ENCODE measurements at places on chromosomes 12 and 14.

DNA sequence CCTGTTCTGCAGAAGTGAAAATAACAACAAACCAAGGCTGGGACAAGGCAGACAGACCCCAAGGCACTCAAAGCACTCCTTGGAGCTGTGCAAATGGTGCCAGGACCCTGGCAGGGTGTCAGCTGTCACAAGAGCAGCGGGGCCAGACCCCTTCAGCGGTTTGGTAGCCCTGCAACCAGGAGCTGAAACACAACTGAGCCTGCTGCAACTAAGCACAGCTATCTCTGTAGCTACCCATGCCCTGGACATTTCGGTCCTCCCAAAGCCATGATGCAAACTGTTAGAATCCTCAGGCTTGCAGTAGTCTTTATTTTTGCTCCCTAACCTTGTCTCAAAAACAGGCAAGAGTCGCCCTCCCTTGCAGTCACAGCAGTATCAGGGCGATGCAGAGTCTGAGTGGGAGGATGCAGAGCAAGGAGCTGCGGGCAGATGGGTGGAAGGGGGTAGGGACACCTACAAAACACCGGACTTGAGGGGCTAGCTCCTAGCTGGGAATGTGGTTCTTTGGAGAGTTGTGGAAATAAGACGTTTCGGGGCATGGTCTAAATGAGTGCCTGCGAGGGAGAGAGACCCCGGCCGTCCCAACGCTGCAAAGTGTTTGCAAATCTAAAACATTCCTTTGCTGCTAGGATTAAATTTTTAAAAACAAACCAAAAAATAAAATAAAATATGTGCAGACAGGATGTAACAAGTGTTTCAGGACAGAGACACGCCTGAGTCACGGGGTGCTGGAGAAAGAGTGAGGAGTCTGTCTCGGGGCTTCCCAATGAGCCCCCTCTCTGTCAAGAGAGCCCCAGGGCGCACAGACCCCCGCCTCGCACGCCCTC is 1.0 kb downstream of the NUAK1 start:
- DNase-seq, result no peak

DNA sequence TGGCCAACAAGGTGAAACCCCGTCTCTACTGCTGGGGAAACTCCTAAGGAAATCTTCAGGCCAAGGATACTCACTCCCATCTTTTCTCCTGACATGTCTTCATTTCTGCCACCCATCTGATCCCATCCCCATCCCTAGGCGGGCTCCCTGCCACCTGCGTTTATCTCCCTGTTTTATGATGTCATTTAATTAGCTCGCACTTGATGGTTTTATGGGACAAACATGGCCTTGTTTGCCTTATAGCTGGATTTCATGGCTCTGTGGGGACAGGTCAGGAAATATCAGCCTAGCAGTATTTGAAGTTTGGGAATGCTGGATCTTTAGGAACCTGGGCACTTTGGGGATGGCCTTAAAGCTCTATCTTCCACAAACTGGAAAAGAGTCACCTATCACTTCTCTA is 88.5 kb upstream of the CISTR start:
- DNase-seq, result no peak

- no peak for DNase-seq
Observed at GRCh38 chr14:33715227-33715528, 235.7 kb downstream of the EGLN3 start.

DNA sequence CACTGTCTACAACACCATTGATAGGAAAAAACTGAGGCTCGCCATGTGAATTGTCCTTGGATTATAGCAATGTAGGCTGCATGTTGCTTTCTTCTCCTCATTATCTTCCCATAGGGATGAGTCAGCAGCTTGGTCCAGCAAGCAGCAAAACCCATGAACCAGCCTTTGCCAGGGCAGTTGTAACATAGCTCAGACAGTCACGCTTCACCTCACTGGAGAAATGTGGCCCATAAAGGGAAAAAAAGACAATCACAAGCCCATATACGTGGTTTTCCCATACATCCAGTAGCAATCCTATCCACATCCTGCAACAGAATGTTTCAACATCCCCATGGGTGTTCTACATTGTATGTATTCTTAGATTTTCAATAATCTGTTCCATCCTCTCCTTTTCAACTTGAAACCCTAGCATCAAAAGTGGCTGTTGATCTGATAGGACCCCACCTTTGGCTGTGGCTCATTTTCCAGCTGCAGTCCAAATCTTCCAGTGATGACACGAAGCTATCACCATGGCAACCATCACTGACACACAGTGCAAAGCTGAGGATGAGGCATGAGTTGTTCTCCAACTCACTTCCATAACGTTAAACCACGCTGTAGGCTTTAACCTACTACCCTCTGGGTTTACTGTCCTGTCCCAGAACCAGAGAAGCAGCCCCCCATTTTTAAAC is 34.0 kb downstream of the GRIN2B start:
- DNase-seq, result no peak

DNA sequence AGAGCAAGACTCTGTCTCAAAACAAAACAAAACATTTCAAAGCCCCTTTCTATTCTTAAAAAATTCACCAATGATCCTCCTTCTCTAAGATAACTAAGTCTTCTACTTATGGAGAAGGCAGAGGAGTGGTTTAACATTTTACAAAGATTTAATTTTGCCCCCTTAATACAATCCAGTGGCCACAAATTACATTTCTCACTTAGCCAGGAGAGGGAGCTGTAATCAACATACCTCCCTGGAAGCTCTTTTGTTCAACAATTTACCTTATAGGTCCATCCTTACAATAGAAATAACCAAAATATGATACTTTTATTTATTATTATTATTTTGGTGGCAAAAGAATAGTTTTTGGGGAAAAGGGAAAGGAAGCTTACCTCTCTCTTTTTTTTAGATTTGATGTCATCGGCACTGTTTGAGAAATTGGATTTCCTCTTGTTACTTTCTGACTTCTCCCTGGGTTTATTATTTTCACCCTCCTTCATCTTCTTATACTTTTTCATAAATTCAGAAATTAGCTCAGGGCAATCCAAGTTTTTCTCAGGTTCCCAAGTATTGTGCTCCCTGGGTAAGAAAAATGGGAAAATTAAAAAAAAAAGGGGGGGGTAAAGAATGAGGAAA is 28.1 kb downstream of the CBX5 start:
- DNase-seq, result peak; percentile 80

GRCh38 chr12:124861492-124861891 is 2.2 kb downstream of the SCARB1 start:
- DNase-seq, result peak; percentile 32

GRCh38 chr14:31401369-31401932 is 18.9 kb downstream of the HEATR5A start:
- no peak for DNase-seq

DNA sequence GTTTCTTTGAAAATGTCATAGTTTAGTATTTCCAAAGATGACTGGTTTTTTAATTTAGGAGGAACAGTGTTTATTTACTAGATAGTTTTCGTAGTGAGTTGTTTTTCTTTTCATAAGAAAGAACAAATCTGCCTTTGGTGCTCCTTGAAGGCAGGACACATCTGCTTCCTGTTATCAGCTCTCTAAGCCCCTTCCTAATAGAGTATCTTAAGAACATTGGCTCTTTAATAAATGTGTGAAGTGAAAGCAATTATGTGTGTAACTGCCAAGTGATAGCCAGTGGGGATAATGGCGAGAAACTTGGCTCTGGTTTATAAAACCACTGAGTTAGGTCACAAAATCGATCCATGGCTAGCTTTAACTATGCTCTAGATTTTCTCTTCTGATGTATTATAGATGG is 23.5 kb upstream of the PPFIBP1 start:
- DNase-seq, result no peak

DNA sequence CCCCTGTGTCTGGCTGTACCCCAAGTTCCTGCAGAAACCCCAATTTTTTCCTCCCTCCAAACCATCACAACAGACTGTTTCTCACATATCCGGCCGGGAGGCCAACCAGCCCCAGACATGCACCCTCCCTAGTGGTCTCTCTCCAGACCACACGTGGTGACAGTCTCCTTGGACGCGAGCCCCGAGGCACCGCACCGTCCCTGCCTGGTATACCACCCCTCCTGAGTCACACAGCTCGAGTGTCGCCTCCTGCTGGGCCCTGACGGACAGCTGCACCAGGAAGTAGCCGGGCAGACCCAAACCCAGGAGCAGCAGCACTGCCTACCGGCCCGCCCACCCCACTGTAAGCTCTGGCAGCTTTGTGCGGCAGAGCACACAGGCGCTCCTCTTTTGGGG is 97.4 kb downstream of the RFLNA start:
- DNase-seq, result no peak

Measured in hematopoietic multipotent progenitor cell treated with erythropoietin and hydrocortisone succinate and interleukin-3 and kit ligand, for 17 days (in vitro differentiated cells).